ENCODE measurements at places on chromosomes 4 and X. TPM values are rescaled to one million over a fixed set of nuclear protein-coding genes. Genes with fewer than 3 reads are reported as not detected.

GRCh38 chrX:31260351-31260750 lies 188.5 kb upstream of the FTHL17 start:
- DNase-seq = peak; percentile 25

DNA sequence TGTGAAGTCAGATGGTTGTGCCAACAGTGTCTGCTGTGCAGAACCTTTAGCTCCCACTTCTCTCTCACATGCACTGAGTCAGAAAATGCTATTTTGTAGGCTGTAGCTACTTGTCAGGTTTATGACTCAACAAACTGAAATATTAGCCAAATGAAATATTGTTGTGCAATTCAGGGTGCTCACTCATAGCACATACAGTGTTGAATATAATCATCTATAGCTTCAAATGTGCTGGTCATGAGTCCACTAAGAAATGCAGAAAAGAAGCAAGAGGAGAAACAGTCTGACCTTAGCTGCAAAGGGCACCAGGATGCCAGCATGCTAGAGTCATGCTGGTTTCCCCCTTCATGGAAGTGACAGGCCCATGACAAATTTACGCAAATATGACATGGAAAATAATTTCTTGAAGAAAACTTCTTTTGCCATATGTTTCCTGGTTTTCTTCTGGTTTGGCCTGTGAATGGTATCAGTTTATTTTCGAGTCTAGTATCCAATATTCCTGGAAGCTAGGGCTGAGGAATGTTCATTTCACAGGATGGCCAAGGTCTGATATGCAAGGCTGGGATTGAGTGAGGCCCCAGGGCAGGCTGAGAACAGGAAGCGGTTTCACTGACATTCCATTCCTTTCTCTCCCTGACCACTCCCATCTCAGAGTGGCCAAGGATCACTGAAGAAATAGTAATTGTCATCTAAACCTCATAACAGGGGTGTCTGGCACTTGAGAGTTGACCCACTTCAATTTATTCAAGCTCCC lies 10.3 kb upstream of the CXCL2 start:
- DNase-seq = peak; percentile 97

GRCh38 chr4:104616401-104616820 lies 121.7 kb upstream of the CXXC4 start:
- DNase-seq = peak; percentile 32

DNA sequence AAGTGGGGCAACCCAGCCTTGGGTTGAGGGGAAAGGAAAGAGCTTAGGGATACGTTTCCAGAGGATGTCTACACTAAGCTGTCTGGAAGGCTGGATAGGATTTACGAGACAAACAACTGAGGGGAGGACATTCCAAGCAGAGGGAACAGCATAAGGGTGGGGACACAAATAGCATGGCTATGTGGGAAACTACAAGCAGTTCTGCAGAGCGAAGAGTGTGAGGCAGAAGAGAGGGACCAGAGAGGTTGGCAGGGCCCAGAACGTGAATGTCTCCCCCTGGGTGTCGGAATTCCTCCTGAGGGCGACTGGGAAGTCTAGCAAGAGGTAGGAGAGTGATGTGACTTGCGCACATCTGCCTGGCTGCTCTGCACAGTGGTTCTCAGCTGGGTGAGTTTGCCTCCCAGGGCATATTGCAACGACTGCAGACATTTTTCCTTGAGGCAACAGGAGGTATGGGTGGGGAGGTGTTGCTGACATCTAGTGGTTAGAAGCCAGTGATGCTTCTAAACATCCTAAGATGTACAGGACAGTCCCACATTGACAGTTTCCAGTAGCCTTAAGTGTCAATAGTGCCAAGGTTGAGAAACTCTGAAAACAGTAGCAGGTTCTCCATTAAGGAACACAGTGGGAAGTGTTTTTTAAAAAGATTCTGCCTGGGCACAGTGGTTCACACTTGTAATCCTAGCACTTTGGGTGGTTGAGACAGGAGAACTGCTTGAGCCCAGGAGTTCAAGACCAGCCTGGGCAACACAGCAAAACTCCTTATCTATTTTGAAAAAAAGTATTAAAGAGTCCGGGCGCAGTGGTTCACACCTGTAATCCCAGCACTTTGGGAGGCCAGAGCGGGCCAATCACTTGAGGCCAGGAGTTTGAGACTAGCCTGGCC lies 9.2 kb downstream of the NDUFA1 start:
- DNase-seq = peak; percentile 57

- no peak for DNase-seq
Observed at GRCh38 chrX:42022158-42022557, 98.8 kb upstream of the CASK start.

GRCh38 chr4:1627417-1628313 lies 56.4 kb downstream of the FAM53A start:
- no peak for DNase-seq

DNA sequence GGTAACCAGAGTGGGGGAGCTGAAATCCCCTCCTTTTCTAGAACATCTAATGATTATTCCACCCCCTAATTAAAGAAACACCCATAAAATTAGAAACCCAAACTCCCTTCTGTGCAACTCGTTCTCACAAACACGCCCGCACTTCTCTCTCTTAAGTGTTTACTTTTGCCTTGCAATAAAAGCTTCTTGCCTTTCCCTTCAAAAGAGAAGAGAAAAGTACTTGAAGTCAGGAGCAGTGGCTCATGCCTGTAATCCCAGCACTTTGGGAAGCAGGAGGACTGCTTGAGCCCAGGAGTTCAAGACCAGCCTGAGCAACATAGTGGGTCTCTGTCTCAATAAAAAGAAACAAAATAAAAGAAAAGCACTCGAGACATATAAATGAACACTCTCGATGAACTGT lies 3.6 kb upstream of the GPR173 start:
- DNase-seq = no peak

DNA sequence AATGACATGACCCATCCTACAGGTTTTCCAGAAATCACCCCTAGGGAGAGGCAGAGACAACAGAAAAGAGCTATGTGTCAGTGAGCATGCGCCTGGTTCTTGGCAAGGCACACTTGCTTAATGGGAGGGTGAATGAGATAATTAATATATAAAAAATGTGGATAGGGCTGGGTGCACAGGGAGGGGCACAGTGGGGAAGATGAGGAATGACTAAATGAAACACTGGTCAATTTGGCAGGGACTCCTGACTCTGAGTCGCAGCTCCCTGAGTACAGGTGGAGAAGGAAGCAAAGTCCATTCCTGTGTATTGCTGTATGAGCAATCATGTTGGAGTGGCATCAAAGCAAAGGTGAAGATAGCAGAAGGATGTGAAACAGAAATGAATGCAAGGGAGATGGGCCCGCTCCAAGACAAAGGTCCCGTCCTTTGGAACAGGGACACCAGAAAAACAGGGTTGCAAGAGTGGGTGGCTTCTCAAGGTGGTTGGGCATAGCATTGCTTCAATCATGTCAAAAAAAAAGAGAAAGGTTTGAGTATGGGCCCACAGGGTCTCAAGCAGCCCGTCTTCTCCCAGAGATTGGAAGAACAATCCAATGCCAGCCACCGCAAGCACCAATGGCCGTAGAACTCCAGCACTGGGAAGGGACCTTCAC lies 278.4 kb upstream of the AGTR2 start:
- peak; percentile 32 for DNase-seq

RAB39B gene
- under 0.01 TPM for total RNA-seq

VBP1 gene
- total RNA-seq = 109 TPM

- DNase-seq = peak; percentile 84
Observed at GRCh38 chrX:11100281-11101035, 10.7 kb upstream of the HCCS start.

FAM236C gene
- not detected for total RNA-seq

P2RY4 gene
- 0.15 TPM for total RNA-seq

GRCh38 chr4:144820011-144820727 lies 174.2 kb downstream of the HHIP start:
- peak; percentile 3 for DNase-seq

- DNase-seq = peak; percentile 44
Observed at GRCh38 chr4:177108708-177109107, 201.0 kb upstream of the NEIL3 start.

TMLHE gene
- total RNA-seq = 22.8 TPM

DNA sequence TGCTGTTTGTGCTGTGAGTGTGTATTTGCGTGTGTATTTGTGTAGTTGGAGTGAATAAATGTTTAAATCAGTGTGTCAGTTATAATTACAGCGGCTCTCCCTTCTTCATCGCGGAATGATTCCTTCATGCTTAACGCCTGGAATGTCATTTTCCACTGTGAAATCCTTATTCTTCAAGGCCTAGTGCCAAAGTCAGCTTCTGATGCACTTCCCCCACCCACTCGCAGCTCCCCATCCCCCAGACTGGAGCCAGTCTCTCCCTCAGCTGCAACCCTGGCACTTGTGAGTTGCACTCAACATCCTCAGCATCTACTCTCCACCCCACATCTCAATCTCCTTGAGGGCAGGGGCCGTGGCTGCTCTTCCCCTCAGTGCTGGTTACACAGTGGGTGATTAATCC lies 583.0 kb downstream of the BCOR start:
- DNase-seq = no peak

DNA sequence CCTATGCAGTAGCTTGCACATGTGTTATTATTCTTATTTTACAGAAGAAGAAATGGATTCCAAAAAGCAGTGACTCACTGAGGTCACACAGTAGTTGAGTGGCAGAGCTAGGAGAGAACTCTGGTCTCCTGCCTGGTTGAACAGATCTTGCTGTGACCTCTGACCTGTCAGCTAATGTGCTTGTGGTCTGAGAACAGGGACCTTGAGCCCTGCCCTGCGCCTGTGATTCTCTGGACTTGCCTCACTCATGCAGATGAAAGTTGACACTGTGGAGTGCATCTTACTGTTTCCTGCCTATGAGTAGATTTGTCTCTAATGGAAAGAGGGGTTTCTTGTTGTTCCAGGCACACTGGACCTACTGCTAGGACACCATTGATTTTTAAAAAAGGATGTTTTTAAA lies 32.3 kb downstream of the ETNPPL start:
- peak; percentile 19 for DNase-seq

DNA sequence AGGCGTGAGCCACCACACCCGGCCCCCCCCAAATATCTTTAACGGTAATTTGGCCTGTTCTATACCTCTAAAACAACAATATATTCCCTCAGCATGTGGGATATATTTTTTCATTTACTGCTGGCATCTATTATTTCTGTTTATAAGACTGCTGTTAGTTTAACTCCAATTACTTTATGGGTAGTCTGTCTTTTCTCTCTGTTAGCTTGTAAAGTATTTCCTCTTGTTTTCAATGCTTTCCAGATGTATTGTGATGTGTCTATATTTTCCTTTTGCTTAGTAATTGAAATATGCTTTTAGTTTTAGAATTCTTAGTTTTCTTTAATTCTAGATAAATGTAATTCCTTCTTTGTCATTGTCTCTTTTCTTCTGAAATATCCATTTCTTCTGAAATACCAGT lies 445.8 kb downstream of the ANKRD50 start:
- DNase-seq = no peak

DNA sequence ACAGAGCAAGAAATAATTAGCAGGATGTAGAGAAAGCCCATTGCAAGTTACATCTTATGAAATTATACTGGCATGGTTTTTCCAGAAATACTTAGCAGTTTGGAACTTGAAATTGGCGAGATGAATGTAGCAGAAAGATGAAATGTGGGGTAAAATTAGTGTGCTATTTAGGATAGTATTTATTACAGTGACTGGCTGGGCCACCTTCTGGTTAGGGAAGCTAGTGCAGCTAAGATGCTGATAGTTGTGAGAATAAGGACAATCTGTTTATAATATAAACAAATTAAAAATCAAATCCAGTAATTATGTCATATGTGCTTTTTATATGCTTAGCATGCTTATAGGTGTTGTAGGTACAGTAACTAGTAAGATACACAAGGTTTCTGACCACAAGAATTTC lies 74.8 kb downstream of the IL15 start:
- DNase-seq = peak; percentile 33

DNA sequence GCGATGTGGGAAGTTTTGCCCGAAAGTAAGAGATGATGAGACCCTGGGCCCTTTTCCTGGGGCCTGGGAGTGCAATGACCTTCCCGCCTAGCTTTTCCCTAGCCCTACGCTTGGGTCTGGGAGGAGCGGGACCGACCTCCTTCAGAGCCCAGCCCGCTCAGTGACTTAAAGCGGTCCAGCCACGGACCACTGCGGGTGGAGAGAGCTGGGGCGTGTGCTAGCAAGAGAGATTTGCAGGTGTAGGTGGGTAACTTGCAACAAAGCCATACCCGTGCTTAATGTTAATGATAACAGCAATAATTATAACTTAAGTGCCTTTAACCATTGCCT lies 503 bp upstream of the PDE5A start:
- no peak for DNase-seq

SMPX gene
- total RNA-seq = not detected

GRCh38 chr4:153341575-153342090 lies 2.9 kb upstream of the MND1 start:
- DNase-seq = peak; percentile 71

DNA sequence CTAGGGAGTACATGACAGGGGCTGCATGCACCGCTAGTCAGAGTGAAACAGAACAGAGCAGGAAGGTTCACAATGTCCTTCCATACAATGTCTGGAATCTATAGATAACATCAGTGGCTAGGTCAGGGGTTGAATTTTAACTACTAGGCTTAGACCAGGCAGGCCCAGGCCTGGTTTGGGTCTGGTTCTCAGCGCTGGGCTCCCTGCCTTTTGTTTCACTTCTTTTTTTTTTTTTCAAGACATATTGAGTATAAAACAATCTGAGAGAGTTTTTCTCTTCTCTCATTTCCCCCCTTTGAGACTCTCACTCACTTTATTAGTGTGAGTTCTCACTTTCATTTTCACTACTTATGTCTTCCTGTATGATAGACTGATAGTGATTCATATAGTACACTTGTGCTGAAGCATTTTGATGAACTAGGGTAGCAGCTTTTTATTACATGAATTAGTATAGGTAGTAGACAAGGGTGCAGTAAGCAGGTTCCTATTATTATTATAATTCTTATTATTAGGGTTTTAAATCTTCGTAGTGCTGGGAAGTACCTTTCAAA lies 120.0 kb upstream of the ZDHHC15 start:
- DNase-seq = no peak

DNA sequence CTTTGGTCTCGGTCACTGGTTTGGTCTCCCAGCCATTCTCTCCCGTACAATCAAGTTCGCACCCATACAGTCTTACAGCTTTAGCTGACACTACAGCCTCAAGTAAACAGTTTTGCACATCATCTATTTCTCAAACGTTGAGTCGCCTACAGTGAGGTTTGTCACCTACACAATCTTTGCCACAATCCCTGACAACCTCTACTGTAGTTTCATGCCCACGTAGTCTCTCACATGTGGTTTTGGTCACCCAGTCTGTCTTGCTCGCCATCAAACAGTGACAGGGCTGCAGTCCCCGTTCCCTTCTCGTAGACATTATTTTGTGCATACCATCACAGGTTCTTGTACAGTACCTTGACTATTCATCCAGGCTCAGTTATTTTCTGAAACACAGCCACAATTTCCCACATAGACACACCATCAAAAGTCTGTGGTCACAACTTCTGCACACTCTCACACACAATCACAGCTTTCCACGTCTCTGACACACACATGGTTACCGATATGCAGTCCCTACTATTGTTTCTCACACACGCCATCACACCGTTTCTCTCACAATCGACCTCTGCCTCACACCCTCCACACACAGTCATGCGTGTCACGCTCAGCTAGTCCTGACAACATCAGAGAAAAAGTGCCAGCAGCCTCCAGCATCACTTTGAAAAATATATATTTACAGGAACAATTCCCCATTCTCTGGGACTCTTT lies 5.3 kb upstream of the CFP start:
- no peak for DNase-seq

TMEM144 gene
- 8.5 TPM for total RNA-seq
